ENCODE measurements at places on chromosomes 2 and 18.
A peak's percentile ranks its signal among the peaks of the same experiment; 100 is the strongest.

DNA sequence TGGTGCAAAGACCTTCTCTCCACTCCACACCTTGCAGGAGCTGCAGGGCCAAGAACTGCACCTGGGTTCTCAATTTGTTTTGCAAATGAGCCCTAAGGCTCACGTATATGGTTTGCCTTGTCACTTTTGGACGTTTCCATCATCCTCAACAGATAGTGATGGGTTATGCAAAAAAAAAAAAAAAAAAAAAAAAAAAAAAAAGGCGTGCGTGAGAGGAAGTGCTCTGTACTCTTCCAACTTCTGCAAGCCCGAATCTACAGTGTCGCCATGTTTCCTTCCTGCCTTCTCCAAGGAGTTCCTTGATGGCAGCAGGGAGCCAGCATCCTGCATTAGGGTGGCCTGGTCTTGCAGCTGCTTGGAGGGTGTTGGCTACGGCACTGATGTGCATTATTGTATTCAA lies 4.0 kb upstream of the INHBB start:
- no peak for DNase-seq

DNA sequence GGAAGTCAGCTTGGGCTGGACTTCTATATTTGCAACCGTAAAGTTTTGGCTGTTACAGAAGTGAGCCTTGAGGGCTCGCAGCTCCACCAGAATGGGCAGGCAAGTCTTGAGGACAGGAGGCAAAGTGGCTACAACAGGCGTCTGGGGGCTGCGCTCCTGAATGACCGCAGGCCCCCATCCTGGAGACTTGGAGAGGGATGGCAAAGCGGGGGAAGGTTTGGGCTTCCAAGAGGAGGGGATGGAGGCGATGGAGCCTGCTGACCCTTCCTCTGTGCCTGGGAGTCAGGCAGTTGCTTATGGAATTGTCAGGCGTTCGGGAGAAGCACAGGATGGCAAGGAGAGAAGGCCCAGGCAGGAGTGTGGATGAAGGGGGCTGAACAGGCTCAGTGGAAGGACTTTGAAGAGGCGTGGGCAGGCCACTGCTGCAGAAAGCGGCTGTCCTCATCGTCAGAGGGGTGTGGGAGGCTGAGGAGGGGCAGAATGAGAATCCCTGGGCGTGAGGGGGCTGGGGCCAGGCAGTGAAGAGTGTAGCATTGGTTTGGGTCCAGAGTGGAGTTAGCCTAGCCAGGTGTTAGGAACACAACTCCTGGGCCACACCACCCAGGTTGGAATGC lies 72.3 kb downstream of the INHBB start:
- no peak for DNase-seq

- no peak for DNase-seq
These were observed 94.0 kb downstream of the PXDN start for GRCh38 chr2:1650085-1650872.

- no peak for DNase-seq
These were observed 731.6 kb downstream of the SOCS6 start for GRCh38 chr18:71020342-71021029.

- no peak for DNase-seq
These were observed 173.2 kb downstream of the GFPT1 start for GRCh38 chr2:69213782-69214181.

DNA sequence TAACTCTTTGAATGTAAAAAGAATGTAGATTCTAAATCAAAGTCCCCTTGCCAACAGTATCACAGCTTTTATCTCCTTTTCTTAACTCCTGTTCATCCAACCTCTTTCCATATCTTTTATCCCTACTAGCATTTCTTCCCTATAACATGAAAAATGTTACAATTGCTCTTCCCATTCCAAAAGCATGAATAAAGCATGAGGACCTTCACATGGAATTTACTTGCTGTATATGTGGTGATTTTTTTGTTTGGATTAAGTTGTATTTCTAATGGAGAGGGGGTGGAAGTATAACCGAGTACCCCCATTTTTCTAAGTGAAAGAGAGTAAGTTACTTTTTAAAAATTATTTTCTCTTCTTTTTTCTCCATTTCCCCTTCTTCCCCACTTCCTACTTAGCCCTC lies 94.9 kb upstream of the RBBP8 start:
- DNase-seq, result no peak

GRCh38 chr18:64097497-64097896 lies 51.4 kb downstream of the LINC00305 start:
- DNase-seq, result no peak

- no peak for DNase-seq
These were observed 5.5 kb upstream of the ARL4C start for GRCh38 chr2:234502285-234502918.

- no peak for DNase-seq
These were observed 94.4 kb downstream of the LBH start for GRCh38 chr2:30325600-30326328.

GRCh38 chr2:19632403-19632991 lies 269.3 kb downstream of the TTC32 start:
- DNase-seq, result no peak

DNA sequence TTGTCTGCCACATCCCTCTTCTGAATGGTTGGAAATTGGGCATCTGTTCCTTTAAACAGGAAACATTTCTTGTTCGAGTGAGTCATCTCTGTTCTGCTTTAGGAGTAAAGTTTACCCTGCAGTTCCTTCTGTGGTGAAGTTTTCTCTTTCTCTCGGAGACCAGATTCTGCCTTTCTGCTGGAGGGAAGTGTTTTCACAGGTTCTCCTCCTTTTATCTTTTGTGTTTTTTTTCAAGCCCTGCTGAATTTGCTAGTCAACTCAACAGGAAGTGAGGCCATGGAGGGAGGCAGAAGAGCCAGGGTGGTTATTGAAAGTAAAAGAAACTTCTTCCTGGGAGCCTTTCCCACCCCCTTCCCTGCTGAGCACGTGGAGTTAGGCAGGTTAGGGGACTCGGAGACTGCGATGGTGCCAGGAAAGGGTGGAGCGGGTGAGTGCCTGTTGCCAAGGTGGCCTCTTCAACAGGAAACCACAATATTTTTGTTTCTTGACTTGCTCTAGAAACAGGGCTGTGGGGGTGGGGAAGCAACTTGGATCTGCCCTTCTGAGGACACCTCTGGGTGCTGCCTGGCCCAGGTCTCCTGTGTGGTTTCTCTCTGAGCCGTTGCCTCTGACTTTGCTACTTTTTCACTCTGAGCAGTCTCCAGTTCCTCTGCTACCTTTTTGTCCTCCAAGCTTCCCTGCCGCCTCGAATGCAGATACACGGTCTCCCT lies 2.2 kb upstream of the CASP8 start:
- DNase-seq, result peak; percentile 88

- no peak for DNase-seq
These were observed 157.1 kb upstream of the ZFP36L2 start for GRCh38 chr2:43383533-43383932.

DNA sequence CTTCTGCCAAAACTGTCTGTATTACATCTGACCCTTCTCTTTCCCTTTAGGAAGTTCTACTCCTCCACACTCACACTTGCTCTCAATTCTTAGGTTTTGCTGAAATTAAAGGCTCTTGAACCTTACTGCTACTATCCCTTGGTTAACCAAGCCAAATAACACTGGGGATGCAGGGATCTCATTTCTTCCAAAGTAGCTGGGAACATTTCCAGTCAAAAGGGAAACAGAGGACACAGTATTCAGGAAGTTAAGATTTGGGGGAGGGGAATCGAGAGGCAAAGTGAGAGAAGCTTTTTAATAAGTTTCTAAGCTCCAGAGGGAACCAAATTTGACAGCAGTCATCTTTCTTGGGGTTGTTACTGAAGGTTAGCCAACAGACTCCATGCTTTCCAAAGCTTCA lies 6.2 kb downstream of the SEPTIN2 start:
- DNase-seq, result no peak

GRCh38 chr2:5123582-5124196 lies 568.5 kb upstream of the SOX11 start:
- no peak for DNase-seq

GRCh38 chr2:142586693-142587580 lies 290.5 kb upstream of the KYNU start:
- no peak for DNase-seq

Measured in left colon (tissue), 2 donors.